EH (cell line): ENCODE measurements at places on chromosomes 2 and 18.

- DNase-seq, result no peak
Observed at GRCh38 chr18:75524841-75525240, 97.3 kb upstream of the SMIM21 start.

- no peak for DNase-seq
Observed at GRCh38 chr2:73448856-73449255, 63.2 kb downstream of the ALMS1 start.

DNA sequence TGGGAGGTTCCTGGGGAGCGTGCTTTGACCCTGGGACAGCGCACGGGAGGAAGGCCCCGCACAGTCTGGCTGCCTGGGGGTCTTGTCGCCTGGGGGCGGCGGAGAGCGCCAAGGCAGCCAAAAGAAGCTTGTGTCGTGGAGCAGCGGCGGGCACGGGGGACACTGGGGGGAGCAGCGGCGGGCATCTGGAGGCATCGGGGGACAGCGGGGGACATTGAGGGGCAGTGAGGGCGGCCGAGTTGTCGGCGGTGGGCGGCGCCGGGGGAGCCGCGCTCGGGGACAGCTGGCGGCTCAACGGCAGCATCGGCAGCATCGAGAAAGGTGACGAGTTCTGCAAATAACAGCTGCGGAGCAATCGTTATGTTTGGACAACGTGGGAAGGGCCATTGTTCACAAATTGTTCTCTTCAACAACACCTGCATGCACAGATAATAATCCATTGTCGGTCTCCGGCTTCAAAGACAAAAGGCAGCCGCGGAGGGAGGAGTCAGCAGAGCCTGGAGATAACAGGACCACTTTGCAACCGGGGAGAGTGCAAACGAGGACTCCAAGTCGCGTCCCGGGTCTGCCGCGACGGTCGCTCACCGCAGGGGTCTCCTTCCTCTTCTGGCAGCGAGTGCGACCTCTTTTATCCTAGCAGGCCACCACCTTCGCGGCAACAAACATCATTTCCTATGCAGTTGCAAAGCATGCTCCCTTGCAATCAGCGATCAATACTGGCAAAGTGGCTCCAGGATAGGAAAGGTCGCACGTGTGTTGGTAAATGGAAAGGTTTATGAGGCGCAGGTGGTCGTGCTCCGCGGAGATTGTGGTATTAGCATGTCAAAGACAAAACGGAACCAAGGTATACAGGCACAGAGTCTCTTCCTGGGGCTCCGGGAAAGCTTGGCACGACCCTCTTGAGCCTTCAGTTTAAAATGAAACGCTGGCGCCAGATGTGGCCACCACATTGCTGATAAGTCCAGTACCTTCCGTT, 132.3 kb upstream of the DLX2 start:
- no peak for DNase-seq

DNA sequence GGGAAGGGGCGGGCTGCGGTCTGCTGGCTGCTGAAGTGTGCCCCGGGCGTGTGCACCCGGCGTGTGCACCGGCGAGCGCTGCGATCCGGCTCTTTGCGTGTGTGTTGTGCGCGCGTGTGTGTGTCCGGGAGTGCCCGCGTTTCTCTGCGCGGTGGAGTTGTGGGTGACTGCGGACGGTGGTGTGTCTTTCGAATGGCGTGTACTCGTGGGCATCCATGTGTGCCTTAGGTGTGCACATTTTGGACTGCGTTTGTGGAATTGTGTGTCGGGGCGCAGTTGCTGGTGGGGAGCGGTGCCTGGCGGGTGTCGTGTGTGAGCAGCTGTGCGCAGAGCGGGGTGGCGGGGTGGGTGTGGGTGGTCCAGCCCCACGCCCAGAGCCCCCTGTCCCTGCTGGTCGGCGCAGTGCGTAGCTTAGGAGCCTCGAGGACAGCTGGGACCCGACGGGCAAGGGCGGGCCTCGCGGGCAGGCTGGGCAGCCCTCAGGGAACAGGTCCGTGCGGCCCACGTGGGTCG, 533 bp downstream of the HPCAL1 start:
- no peak for DNase-seq

GRCh38 chr2:145290986-145291385, 771.1 kb upstream of the ZEB2 start:
- DNase-seq, result no peak

GRCh38 chr2:122481244-122481622, 725.8 kb downstream of the TSN start:
- DNase-seq, result no peak

GRCh38 chr2:190490502-190490901, 44.0 kb downstream of the NEMP2 start:
- DNase-seq, result no peak

GRCh38 chr18:3281456-3282400, 19.8 kb downstream of the MYL12B start:
- DNase-seq, result peak; percentile 83

DNA sequence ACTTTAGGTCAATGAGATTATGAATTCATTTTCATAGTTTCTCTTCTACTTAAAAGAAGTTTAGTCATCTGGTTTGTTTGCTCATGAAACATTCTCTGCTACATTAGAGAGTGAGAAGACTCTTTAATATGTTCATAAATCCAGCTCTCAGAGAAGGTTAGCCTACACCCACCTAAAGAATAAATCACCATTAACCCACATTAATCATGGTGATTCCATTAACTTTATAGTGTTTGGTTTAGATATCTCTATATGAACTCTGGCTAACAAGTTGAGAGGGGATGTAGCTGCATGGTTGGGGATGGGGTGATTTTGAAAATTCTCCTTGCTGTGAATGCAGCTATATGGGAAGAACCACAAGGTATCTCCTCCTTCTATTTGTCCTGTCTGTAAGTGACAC, 10.7 kb downstream of the TFPI start:
- DNase-seq, result no peak

DNA sequence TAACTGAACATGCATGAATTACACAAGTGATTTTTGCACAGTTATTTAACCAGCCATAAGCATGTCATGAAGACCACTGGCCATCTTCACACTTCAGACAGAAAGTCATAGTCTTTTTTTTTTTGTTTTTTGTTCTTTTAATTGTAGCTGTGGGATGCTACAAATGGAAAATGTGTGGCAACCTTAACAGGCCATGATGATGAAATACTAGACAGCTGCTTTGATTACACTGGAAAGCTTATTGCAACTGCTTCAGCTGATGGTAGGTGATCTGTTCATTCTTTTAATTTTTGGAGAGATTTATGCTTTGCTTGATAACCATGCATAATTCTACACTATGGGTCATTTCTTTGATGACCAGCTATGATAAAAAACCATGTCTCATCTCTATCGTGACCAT, 35.6 kb downstream of the DAW1 start:
- no peak for DNase-seq

DNA sequence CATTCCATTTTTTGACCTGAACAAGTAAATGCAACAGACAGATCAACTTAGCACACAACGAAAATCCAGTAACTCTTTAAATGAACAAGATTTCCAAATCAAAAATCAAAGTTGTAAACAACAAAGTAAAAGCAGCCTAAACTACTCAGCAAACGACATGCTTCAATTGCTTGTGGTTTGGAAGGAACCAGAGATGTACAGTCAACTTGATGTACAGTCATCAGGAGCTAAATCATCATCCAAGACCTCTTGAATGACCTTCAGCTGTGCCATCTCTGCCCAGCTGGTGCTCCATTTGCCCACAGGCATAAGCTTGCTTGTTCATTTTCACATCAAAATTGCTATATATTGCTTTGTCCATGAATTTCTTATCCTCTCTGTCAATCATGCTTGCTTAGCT, 109.8 kb downstream of the UPP2 start:
- no peak for DNase-seq

DNA sequence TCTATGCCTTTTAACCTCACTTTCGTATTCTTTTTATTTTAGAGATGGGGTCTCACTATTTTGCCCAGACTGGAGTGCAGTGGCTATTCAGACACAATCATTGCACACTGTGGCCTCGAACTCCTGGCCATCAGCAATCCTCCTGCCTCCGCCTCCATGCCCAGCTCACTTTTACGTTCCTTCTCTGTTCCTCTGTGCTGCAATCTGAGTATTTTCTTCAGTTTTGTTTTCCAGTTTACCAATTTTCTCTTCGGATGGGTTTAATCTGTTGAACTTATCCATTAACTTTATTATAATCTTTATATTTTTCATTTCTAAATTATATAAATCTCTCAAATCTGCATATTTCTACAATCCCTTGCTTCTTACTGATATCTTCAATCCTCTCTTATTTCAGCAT, 38.6 kb downstream of the SIGLEC15 start:
- no peak for DNase-seq

DNA sequence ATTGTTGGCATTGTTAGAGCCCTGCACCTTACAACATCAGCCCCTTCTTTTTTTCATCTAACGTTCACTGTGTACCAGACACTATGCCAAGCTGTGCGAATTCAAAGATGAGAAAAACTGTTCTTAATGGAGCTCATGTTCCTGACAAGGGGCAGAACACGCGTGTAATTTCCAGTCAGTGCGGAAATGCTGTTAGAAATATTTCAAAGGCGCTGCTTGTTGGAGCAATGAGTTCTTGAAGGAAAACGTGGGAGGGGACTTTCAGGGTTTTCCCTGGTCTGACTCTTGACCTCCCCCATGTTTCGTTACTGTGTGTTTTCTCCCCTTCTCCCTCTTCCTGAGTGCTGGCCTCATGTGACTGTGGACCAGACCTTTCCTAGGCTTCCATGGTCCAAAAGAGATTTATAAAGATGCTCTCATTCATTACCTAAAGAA, 1.5 kb downstream of the MTHFD2 start:
- DNase-seq, result peak; percentile 27

DNA sequence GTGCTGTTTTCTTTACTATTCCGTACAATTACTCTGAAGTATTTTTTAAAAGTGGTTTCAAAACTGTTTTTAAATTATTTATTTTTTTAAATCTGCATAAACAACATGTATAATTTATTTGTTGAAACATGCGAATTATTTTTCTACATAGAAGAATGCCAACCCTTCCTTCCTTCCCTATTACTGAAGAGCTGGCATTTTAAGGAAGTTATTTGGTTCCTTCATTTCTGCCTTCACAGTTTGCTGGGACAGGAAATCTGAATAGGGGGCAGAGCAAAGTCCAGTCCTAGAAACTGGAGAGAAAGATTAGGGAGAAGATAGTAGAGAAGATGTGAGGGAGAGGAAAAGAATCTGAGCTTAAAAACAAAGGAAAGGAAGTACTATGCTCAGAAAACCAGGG, 146.7 kb upstream of the ACVR2A start:
- DNase-seq, result no peak

DNA sequence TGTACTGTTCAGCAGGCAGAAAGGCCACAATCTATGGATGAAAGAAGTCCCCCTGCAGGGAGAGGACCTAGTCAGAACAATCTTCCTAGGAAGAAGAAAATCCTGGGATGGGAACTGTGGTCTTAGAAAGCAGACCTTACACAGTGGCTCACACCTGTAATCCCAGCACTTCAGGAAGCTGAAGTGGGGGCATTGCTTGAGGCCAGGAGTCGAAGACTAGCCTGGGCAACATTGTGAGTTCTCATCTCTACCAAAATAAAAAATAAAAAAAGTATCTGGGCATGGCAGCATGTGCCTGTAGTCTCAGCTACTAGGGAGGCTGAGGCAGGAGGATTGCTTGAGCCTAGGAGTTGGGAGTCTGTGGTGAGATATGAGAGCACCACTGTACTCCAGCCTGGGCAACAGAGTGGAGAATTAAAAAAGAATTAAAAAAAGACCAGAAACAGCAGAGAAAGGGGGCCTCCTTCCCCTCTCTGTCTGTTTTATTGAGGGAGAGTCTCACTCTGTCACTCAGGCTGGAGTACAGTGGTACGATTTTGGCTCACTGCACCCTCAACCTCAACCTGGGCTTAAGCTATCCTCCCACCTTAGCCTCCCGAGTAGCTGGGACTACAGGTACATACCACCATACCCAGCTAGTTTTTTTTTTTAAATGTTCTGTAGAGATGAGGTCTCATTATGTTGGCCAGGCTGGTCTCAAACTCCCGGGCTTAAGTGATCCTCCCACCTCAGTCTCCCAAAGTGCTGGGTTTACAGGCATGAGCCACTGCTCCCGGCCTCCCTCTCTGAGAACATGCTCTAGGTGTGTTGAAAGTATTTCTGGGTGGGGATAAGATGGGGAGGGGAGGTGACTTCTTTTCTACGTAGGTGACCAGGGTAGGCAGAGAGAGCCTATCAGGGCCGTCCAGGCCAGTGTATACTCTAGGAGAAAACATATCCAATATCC, 7.4 kb downstream of the RHOB start:
- DNase-seq, result no peak

GRCh38 chr2:225340923-225341322, 58.6 kb upstream of the NYAP2 start:
- peak; percentile 26 for DNase-seq

- peak; percentile 57 for DNase-seq
Observed at GRCh38 chr2:70340761-70341476, 39.1 kb upstream of the FAM136A start.

DNA sequence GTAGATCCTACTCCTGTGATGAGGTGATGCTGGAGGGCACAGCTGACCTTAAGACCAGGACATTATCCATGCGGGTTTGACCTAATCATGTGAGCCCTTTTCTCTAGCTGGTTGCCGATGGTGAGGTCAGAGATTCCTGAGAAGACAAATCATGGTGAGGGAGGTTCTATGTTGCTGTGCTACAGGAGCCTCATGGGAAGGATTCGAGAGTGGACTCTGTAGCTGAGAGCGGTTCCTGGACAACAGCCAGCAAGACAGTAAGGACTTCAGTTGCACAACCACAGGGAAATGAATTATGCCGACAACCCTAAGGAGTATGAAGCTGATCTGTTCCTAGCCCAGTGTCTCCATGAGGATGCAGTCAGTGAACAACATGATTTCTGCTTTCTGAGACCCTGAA, 80.4 kb downstream of the EPB41L3 start:
- peak; percentile 18 for DNase-seq

- peak; percentile 48 for DNase-seq
Observed at GRCh38 chr2:164824872-164825271, 16.8 kb downstream of the COBLL1 start.

- no peak for DNase-seq
Observed at GRCh38 chr18:79755496-79756142, 42.1 kb upstream of the KCNG2 start.

DNA sequence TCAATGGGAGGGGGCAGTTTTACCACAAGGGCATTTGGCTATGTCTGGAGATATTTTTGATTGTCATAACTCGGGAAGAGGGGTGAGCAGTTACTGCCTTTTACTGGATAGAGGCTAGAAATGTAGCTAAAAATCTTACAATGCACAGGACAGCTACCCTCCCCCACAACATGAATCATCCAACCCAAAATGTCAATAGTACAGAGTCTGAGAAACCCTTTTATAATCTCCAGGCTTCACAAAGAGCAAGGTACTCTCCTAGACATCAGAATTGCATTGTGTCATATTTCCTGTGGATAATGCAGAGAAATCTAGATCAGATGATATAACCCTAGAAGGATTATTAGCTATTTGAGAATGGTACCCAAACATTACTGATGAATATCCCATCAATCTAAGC, 277.1 kb upstream of the NRP2 start:
- peak; percentile 68 for DNase-seq

GRCh38 chr2:59584958-59585357, 968.5 kb downstream of the BCL11A start:
- DNase-seq, result no peak
